ENCODE measurements at places on chromosomes 13 and 19.
A peak's percentile ranks its signal among the peaks of the same experiment; 100 is the strongest.

DNA sequence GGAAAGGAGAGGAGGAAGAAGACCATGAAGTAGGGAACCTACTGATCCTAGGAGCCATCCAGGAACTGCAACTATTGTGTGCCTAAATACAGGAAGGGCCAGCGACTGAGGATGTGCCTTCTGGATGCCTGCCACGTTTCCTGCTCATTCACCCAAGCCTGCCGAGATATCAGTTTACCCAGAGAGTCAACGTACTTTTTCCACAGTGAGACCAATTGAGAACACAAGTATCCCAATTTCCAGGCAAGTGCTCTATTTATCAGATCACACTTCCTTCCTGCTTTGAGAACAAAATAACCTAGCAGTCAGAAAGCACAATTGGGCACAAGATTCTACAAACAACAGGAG lies 122.4 kb downstream of the AKAP11 start:
- DNase-seq, result no peak

DNA sequence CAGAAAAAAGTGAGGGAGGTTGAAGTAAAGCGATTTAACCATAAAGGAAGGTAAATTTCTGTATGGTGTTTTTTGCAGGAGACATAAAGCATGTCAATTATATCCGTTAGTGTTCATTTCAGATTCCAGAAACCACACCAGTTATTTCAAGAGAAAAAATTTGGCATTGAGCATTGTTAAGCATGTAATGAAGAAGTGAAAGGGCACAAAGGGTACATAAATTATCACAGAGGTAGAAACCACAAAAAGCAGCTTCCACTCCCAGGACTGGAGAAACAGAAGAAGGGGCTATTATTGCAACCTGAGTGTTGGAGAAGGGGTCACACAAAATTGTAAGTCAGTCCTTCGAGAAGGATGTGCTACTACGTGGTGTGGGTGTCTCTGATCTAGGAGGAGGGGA lies 72.2 kb upstream of the DACH1 start:
- no peak for DNase-seq

DNA sequence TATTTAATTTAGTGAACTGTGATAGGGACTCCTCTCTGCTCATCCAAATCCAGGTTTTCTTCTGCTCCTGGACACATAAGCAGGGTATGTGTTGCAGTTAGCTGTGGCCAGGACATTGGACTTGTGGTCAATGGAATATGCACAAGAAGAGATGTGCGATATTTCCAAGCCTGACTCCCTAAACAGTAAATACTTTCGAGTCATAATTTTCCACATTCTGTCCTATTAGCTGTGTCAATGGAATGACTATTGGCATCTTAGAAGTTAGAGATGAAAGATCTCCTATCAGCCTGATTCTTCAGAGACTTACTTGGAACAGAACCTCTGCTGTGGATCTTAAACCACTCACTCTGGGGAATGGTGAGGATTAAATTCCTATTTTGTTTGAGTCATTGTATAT lies 771.0 kb downstream of the EFNB2 start:
- DNase-seq, result no peak

DNA sequence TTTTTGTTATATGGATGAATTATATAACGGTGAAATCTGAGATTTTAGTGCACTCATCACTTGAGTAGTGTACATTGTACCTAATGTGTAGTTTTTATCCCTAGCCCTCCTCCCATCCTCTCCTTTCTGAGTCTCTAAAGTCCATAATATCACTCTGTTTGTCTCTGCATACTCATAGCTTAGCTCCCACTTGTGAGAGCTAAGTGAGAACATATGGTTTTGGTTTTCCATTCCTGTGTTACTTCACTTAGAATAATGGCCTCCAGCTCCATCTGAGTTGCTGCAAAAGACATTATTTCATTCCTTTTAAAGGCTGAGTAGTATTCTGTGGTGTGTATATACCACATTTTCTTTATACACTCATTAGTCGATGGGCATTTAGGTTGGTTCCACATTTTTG lies 94.0 kb downstream of the SLC10A2 start:
- DNase-seq, result no peak

GRCh38 chr13:78785764-78786163 lies 126.8 kb upstream of the OBI1 start:
- no peak for DNase-seq

GRCh38 chr13:41049480-41050440 lies 11.5 kb upstream of the WBP4 start:
- no peak for DNase-seq

DNA sequence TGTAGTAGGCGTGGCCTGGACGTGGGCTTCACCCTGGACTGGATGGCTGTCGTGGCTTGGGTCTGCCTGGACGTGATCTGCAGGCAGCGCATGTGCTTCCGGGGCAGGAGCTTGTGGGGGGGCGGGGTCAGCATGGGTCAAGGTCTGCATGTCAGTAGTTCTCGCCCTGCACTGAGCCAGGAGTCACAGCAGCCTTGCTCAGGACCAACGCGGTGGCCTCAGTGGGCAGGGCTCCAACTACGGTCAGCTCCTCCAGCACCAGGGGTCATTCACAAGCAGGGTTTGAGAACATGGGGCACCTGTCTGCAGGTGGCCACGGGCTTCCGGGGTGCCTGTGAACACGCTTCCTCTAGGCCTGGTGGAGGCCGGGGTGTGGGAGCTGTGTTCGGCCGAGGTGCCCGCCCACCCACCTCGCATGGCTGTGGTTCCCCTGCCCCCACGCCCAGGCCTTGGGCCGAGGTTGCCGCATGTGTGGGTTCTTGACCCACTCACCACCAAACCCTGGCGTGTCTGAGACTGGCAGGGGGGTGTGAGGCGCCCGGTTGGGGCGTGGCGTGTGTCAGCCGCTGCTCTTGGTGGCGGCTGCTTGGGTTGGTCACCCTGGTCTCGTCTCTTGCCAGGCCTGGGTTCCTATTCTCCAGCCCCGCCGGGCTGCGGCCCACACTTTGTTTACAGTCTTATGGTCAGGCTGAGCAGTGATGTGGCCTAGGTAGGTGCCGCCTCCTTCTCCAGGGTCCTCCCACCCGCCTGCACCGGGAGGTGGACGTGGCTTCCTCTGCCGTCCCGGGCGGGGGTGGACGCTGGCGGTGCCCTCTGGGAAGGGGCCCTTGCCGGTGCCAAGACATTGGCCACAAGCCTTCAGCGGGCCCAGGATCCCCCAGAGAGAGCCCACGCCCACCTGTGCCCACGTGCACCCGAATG lies 4.8 kb upstream of the RPS15 start:
- DNase-seq, result no peak

GRCh38 chr13:47397739-47398138 lies 500.9 kb upstream of the HTR2A start:
- no peak for DNase-seq

DNA sequence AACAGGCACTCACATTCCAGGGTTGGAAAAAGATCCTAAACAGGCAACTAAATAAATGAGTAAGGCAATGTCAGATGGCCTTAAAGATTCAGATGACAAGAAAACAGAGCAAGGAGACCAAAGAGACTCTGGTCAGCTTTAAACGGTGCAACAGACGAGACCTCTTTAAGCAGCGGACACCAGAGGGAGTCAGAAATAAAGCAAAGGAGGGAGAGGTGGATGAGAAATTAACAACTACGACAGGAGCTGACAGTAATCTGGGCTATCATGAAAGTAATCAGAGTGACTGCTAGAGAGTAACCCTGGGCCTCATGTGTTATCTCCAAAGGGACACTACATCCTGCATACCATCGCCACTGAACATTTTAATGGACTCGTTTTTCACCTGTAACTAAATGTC lies 1.1 kb downstream of the ZNF550 start:
- no peak for DNase-seq

DNA sequence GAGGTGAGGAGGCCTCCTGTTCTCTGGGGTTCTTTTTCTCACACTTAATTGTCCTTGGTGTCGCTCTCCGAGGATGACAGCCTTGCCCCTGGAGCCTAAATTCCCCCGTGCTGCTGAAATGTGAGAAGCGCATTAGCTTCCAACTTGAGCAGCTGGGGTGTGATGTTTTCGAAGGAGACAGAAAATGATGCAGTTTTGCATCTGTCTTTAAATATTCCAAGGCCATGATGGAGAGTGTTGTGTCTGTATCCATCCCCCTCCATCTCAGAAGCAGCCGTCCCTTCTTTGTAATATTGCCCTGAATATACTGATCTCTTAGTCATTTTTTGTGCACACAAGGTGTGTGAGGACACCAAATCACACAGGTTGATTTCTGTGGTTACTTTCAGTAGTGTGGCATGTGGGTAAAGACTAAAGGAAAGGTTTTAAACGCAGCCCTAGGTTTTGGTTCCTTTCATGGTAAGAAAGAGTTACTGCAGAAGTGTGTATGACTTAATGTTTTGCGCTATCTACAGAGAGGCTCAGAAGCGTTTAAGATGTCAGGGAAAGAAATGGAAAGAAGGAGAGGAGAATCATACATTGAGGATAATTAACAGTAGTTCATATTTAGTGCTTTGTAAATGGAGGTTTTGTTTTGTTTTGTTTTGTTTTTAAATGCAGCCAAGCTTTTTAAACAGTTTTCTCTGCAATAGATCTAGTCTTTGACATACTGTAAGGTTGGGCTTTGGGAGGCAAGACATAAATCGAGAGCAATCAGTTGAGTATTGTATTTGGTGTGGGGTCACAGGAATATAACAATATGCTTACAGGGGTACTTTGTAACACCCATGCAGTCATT lies 1.6 kb downstream of the NBEA start:
- peak; percentile 12 for DNase-seq

DNA sequence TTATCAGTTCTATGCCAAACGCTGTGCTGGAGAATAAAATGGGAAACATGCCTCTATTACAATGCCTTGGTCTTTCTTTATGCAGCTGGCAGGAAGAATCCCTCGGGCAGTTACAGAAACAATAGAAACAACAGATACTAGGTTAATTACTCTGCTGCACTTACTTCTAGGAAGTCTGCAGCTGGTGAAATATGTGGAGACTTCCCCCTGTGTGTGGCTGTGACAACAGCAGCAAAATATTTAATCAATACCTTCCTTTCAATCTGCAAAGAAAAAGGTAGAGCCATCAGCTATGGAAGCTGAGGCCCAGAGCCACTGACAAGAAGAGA lies 9.9 kb downstream of the STOML3 start:
- no peak for DNase-seq

DNA sequence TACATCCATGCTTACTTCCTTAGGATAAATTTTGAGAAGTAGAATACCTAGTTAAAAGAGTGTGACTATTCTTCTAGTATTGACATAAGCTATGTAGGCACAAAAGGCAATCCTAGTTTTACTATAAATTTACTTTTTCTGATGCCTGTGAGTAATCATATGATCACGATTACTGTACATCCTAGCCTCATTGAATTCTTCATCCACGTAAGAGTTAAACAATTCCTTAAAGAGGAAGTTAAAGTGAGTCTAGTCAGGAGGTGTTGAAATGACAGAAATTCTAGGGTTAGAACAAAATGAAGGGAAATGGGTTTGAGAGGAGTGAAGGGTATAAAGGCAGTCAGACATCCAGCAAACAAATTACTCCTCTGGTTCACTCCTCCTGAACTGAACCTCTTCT lies at the start of gene ACOD1:
Gene ACOD1 (plus strand): TSS at position 363 of the 400 bp plus-strand sequence. CDS start 48 bp downstream, outside the sequence.
- DNase-seq, result no peak

GRCh38 chr13:76038920-76039716 lies 403.0 kb downstream of the LMO7 start:
- no peak for DNase-seq

DNA sequence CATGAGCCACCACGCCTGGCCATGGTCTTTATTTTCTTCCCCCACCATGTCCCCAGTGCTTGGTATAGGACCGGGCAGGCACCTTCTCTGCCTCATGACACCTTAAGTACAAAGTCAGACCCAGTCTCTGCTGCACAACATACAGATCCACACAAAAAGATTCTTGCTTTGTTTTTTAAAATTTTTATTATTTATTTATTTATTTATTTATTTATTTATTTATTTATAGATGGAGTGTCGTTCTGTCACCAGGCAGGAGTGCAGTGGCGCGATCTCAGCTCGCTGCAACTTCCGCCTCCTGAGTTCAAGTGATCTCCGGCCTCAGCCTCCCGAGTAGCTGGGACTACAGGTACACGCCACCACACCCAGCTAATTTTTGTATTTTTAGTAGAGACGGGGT lies 2.5 kb upstream of the NFIX start:
- no peak for DNase-seq

DNA sequence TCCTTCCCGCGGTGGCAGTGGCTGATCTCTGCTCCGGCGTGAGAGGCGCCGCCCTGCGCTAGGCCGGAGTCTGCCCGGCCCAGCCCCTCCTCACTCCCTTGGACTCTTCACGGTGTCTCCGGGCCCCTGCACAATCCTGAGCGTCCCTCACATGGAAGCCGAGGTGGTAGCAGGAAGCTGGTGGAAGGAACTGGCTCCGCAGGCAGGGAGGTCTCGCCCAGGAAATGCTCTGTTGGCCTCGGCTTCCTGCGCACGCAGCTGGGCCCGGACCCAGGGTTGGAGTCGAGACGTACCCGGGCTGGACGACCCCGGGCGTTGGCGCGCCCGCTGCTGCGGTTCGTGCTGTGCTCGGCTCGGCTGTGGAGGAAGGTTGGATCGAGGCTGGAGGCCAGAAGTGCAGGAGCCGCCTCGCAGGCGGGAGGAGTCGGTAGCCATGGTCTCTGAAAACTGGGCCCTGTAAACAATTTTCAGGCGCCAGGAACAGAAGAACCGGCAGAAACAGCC lies 46.3 kb downstream of the ZNF724 start:
- DNase-seq, result peak; percentile 4

DNA sequence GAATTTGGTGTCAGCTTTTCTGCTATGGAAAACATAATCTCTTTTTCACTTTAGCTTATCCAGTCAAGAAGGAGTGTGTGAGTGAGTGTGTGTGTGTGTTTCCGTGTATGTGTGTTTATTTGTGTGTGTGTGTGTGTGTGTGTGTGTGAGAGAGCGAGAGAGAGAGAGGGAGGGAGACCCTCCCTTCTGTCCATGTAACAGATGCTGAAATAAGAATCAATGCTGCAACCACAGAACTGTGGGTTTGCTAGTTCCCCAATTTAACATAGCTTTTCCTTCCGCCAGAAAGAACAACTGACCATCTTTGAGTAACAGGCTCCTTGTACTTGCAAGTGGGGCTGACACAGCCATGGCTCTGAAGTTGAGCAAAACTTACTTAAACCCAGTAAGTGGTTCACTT lies 5.2 kb downstream of the LCP1 start:
- peak; percentile 72 for DNase-seq

DNA sequence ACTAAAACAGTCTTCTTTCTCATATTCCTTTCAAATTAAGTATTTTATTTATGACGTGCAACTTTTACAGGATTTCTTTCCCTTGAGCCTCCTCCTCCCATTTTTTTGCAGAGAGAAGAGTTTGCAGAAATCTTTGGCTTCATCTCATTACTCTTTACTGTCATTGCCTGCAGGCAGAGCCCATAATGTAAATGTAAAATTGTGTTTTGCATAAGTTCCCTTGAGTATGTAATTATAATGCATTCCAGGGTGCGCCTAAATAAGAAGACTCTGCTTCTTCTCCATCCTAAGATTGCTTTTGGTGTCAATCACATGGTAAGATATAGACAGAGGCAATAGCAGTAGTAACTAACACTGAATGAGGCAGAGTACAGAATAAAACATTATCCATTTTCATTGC lies 23.0 kb downstream of the MIR17HG start:
- DNase-seq, result no peak

All from globus pallidus (tissue), 1 donor.